ENCODE measurements at places on chromosomes 12 and 14.

DNA sequence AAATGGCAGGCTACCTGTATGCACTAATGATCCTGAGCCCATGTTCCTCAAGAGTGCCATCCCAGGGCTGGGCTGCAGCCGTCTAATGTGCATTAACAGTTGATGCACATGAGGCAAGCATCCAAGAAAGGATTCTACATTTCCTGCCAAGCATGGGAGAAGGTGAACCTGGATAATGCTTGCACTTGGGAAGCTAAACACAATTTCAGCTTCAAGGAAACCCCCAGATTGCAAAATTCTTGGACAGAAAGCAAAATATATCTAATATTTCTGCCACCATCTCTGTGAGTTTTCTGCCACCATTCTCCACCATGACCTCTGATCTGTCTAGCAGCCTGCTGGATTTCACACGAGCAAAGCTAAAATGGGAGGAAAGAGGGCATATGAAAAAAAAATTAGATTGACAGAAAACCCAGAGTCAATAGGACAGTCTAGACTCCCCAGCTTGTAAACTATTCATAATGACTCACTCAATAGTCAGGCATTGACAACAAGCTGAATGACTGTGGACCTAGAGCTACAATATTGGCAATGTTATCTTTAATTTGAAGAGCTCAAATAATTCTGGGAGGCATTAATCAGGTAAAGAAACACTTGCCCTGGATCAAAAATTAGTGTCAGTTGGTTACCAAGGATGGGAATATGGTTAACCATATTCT is 91.9 kb upstream of the BCL2L14 start:
- DNase-seq = no peak

DNA sequence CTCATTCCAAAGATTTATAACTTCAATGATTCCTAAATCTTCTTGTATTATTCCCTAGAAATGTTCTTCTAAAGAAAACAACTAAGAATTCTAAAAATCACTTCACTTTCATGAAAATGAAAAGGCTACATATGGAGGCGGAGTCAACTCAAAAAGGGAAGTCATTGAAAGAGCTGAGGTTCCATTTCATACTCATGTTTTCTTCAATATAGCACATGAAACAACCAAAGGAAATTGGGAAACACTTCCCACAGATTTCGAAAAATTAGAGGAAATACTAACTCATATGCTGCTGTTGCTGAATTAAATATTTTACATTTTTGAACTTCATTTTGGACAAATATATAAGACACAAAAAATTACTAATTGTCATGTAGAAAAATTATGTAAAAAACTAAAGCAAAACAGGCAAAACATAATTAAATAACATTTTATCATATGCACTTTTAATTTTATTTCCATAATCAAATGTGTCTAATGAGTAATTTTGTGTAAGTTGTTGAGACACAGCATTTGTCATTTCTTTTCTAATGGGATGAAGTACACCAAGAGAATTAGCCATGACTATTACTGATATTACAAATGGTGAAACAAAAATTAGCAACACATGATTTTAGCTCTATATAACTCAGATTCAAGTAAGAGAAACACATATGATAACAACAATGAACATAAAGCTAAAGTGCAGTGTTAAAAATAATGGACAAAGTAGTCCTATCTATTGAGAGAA is at the start of gene CD163:
Gene CD163, minus strand, starts transcription at position 92 of the 730 bp plus-strand sequence. Its CDS starts 87 bp downstream, at position 5.
- no peak for DNase-seq

DNA sequence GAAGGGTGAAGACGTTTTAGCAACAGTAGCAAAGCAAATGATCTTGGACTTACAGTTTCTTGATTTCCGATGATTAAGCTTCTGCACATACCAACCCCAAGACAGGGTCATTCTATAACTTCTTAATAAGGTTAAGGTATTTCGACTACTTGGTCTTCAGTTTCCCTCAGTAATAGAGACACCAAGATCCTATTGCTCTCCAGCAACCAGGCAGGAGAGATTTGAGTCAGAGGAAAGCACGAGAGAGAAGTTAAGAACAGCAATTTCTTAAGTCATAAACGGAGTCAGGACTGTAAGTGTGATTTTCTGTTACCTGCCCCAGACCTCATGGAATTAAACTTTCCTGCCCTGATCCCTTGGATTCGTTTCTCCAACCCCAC is 215.6 kb downstream of the TTC8 start:
- DNase-seq = no peak

- peak; percentile 77 for DNase-seq
These were observed 7.7 kb upstream of the INF2 start for GRCh38 chr14:104681689-104682074.

DNA sequence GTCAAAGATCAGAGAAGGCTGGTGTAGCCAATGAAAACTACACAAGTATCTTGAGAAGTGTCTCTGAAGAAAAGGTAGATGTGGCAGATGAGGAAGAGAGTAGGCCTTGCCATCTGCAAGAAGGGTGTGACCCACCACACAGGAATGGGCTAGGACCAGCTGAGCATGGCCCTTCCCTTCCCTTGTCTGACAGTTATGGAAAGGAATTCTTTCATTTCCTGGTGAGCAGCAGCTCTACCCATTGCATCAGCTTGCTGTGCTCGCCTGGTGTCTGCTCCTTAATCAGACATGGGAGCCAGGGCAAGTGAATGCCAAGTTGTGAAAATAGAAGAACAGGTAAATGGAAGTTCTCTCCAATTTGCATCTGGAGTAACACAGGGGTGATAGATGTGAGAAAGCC is 145.2 kb upstream of the KRR1 start:
- DNase-seq = no peak

DNA sequence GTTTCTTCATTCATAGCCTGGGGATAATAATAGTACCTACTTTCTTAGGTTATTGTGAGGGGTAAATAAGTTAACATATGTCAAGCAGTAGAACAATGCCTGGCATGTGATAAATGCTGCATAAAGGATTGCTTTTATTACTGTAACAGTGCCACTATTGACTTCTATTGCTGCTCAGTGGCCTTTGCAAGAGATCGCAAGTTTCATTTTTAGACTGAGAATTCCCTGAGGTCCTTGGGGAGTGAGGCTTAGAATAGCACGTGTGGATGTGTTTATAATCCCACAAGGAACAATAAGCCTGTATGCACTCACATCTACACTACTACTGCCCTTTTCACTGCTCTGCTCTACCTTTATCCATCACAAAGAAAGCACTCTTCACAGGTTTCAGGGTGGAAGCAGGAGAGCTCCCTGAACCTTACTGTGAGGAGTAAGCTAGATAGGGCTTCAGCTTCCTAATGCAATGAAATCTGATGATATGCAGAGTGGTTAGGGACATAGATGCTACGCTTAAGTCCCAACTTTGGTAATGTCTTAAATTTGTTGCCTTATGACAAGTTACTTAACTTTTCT is 302.6 kb downstream of the SNAPC1 start:
- no peak for DNase-seq

GRCh38 chr14:77849711-77850110 is 49.8 kb downstream of the ADCK1 start:
- no peak for DNase-seq

DNA sequence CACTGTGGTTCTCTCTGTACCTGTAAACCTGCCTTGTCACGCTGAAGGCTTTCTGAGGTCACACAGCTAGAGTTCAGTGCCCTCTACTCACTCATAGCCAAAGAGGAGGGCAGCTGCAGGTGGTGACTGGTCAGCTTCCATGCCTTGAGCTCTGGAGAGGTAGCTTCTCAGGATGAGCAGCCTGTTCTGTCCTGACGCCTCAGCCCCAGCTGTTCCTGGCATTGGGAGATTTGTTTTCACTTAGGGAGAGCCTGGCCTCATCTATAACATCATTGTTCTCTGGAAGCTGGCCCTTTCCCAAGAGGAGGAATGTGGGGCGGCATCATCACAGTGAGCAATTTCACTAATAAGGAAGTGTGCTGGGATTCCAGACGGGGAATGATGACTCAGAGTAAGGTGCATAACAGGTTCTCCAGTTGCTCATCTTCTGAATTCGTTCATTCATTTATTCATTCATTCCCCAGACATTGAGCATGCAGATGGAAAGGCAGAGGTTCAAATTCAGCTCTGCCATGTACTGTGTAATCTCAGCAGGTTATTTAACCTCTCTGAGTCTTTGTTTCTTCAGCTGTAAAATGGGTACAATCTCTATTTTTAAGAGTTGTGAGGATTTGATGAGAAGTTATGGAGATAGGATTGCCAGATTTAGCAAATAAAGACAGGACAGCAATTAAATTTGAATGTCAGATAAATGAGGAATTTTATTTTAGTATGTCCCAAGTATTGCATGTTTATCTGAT is 255.8 kb upstream of the CRY1 start:
- no peak for DNase-seq

DNA sequence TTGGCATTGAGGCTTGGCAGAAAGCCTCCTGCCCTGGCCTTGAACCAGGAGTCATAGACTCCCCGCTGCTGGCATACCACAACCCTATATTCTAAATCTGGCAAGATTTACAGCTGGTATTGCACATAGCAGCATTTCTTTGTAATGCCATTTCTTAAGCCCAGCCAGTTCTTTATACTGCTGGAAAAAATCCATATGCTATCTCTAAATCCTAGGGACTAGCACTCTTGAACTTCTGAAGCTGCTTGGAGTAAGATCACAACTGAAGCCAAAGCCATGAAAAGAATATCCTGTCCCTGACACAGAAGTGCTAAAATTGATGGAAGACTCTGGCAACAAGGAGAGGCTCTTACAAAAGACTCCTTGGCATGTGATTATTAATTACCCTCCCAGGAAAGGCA is 89.3 kb downstream of the KCNC2 start:
- no peak for DNase-seq

Data from nephron progenitor cell (in vitro differentiated cells).